T-helper 2 cell treated with Interferon-gamma antibody and Interleukin-4, amounts not matched to agents 5 μg/mL and 100 μg/mL, for 36 hours (primary cell): ENCODE measurements at places on chromosomes 7 and 10.

DNA sequence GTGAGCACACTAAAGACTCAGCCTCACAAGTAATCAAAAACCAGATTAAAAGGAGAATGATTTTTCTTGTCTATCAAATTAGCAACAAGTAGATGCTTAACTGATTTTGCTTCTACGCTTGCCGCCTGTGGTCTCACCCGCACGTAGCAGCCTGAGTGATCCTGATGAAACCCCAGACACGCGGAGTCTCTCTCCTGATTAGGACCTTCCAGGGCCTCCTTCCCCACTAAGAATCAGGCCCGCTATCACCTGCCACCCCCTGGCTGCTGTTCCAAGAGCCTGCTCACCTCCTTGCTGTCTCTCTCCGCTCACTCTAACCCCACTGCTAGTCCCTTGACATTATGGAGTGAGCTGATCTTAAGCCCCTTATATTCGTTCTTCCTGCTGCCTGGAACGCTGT lies 325.9 kb upstream of the NRP1 start:
- no peaks in the 10 kb centered on the region for H3K36me3 ChIP-seq
- H3K27me3 ChIP-seq, result no peaks in the 10 kb centered on the region
- DNase-seq, result no peak
- no peak overlapping the region for H3K27ac ChIP-seq
- H3K4me3 ChIP-seq, result no peak overlapping the region
- no peaks in the 10 kb centered on the region for H3K4me1 ChIP-seq

GRCh38 chr7:69166979-69167516 lies 431.2 kb upstream of the AUTS2 start:
- no peak for DNase-seq
- no peaks in the 10 kb centered on the region for H3K4me1 ChIP-seq
- no peak overlapping the region for H3K4me3 ChIP-seq
- no peaks in the 10 kb centered on the region for H3K27me3 ChIP-seq

- H3K27ac ChIP-seq, result no peak overlapping the region
- no peak overlapping the region for H3K4me3 ChIP-seq
Observed at GRCh38 chr7:120802751-120803150, 55.2 kb downstream of the TSPAN12 start.

GRCh38 chr10:30747633-30748032 lies 118.1 kb upstream of the LYZL2 start:
- peak; percentile 64 for DNase-seq
- no peaks in the 10 kb centered on the region for H3K27me3 ChIP-seq
- H3K4me3 ChIP-seq, result no peak overlapping the region
- H3K27ac ChIP-seq, result peak overlapping the region; percentile 32
- H3K36me3 ChIP-seq, result no peaks in the 10 kb centered on the region

DNA sequence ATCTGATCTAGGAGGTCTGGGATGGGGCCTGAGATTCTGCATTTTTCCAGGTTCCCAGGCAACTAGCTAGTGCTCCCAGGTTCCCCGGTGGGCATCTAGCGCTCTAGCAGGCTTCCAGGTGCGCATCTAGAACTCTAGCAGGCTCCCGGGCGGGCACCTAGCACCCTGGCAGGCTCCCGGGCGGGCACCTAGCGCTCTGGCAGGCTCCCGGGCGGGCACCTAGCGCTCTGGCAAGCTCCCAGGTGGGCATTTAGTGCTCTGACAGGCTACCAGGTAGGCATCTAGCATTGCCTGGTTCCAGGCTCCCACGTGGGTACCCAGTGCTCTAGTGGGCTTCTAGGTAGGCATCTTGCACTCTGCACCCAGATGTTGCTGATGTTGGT lies 414.7 kb downstream of the PLXNA4 start:
- H3K4me3 ChIP-seq, result no peak overlapping the region
- no peaks in the 10 kb centered on the region for H3K36me3 ChIP-seq
- no peak for DNase-seq
- no peaks in the 10 kb centered on the region for H3K27me3 ChIP-seq
- H3K27ac ChIP-seq, result no peak overlapping the region
- no peaks in the 10 kb centered on the region for H3K4me1 ChIP-seq

- no peak for DNase-seq
- no peaks in the 10 kb centered on the region for H3K27me3 ChIP-seq
- H3K27ac ChIP-seq, result no peak overlapping the region
- no peaks in the 10 kb centered on the region for H3K36me3 ChIP-seq
Observed at GRCh38 chr10:75743291-75743778, 311.9 kb downstream of the LRMDA start.

GRCh38 chr10:119940487-119940886 lies 48.0 kb downstream of the SEC23IP start:
- DNase-seq, result no peak
- no peak overlapping the region for H3K27ac ChIP-seq
- no peak overlapping the region for H3K4me3 ChIP-seq
- peaks cover 3% of the 10 kb centered on the region for H3K4me1 ChIP-seq
- peaks cover 29% of the 10 kb centered on the region for H3K36me3 ChIP-seq

GRCh38 chr7:44329081-44329480 lies 3.7 kb upstream of the CAMK2B start:
- no peak overlapping the region for H3K27ac ChIP-seq
- DNase-seq, result no peak
- peaks cover 36% of the 10 kb centered on the region for H3K27me3 ChIP-seq

DNA sequence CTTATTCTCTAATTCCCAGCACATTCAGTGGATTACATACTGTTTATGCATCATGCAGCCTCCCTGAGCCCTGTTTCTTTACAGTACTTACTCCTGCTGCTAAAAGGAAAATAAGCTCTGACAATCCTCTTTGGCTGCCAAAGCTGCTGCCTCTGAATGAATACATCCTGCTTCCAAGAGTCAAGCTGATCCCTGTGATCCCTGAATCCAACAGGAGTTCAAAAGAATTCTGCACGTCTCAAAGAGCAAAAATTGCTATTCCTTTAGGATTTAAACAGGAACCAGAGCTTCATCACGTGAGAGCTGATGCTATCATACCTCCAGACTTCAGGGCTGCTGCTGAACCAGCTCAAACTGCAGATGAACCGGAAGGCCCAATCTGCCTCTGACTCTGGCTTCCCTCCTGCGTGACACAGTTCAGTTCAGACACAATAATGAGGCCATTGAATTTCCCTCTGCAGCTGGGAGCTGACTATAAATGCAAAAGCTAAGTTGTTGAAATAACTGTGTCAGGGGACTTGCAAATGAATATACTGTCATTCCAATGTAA lies 851.0 kb upstream of the PHF14 start:
- H3K4me3 ChIP-seq, result no peak overlapping the region
- no peaks in the 10 kb centered on the region for H3K4me1 ChIP-seq
- no peak for DNase-seq
- no peaks in the 10 kb centered on the region for H3K27me3 ChIP-seq

DNA sequence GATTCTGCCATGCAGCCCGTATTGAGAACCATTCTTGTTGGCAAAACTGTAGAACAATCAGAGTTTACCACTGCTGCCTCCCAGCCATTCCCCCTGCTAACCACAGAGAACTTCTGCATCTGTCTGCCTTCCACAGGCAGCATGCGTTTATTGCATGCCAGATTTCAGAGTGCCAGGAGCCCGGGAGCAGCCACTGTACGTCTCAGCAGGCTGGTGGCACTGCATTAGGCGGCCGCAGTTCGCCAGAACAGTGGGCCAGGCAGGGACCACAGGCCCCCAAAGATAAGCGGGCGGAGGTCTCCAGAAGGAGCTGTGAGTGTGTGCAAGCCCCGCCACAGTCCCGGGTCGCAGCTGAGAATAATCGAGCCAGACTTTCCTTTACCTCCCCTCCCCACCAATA lies 31.8 kb downstream of the ZNF467 start:
- peaks cover 12% of the 10 kb centered on the region for H3K4me1 ChIP-seq
- H3K27ac ChIP-seq, result no peak overlapping the region
- peaks cover 57% of the 10 kb centered on the region for H3K27me3 ChIP-seq
- no peak for DNase-seq
- H3K4me3 ChIP-seq, result peak overlapping the region; percentile 82

DNA sequence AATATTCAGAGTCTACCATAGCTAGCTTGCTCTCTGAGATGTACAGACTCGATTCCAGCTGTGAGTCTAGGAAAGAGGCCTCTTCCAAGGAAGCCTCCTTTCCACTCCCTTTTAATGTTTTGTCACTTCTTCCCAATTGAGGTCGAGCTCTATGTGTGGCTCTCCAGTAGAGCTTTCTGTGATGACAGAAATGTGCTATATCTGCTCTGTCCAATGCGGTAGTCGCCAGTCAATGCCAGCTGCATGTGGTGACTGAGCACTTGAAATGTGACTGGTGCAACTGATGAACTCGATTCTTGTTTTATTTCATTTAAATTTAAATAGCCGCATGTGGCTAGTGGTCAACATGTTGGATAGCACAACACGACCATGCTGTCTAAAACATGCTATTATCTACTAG lies 387.0 kb upstream of the NRP1 start:
- no peak overlapping the region for H3K4me3 ChIP-seq
- H3K36me3 ChIP-seq, result no peaks in the 10 kb centered on the region
- no peaks in the 10 kb centered on the region for H3K4me1 ChIP-seq

- H3K4me1 ChIP-seq, result peaks cover 13% of the 10 kb centered on the region
- H3K36me3 ChIP-seq, result no peaks in the 10 kb centered on the region
- H3K27me3 ChIP-seq, result peaks cover 3% of the 10 kb centered on the region
- DNase-seq, result no peak
- H3K4me3 ChIP-seq, result no peak overlapping the region
Observed at GRCh38 chr10:79027147-79028055, 41.4 kb upstream of the ZMIZ1 start.

- DNase-seq, result no peak
- H3K4me3 ChIP-seq, result no peak overlapping the region
- H3K27ac ChIP-seq, result no peak overlapping the region
- peaks cover 2% of the 10 kb centered on the region for H3K36me3 ChIP-seq
Observed at GRCh38 chr10:30052062-30052461, 7.3 kb downstream of the JCAD start.

- no peaks in the 10 kb centered on the region for H3K4me1 ChIP-seq
- H3K4me3 ChIP-seq, result no peak overlapping the region
- H3K27me3 ChIP-seq, result no peaks in the 10 kb centered on the region
- no peaks in the 10 kb centered on the region for H3K36me3 ChIP-seq
Observed at GRCh38 chr10:56135828-56136227, 225.2 kb downstream of the ZWINT start.

DNA sequence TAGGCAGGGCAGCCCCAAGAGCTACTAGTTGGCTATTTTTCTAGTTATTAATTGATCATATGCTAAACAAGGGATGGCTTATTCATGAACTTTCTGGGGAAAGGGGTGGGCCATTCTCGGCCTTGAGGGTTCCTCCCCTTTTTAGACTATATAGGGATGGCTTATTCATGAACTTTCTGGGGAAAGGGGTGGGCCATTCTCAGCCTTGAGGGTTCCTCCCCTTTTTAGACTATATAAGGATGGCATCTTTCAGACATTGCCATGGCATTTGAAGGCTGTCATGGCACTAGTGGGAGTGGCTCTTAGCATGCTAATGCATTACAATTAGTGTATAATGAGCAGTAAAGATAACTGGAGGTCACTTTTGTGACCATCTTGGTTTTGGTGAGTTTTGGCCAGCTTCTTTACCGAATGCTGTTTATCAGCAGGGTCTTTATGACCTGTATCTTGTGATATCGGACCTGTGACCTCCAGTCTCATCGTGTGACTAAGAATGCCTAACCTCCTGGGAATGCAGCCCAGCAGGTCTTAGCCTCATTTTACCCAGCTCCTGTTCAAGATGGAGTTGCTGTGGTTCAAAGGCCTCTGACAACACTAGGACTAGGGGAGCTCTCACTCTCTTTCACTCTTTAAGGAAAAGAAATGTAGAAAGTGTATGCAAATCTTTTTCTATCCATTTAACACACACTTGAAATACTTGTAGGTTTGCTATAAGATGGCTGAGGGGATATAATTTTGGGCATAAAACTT lies 7.8 kb downstream of the FHIP2A start:
- peaks cover 49% of the 10 kb centered on the region for H3K36me3 ChIP-seq
- DNase-seq, result no peak
- H3K4me3 ChIP-seq, result no peak overlapping the region
- peaks cover 36% of the 10 kb centered on the region for H3K4me1 ChIP-seq
- H3K27ac ChIP-seq, result no peak overlapping the region

DNA sequence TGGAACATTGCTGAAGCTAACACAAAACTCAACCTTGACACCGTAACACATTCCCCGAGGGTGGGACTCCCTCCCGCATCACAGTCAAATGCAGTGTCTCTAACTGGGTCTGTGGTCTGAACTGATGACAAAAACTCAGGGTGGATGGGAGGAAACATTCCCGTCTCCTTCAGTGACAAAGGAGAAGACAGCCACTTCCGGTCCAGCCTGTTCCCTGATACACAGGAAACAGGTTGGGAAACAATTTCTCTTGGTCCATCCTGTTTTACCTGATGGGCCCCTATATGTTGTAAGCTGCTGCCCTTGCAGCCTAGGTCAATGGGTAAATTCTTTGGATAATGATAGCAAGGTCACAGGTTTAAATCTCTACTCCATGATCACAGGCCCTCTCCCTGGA lies 20.4 kb downstream of the SLC13A4 start:
- DNase-seq, result no peak
- H3K4me1 ChIP-seq, result no peaks in the 10 kb centered on the region
- H3K27me3 ChIP-seq, result no peaks in the 10 kb centered on the region
- H3K4me3 ChIP-seq, result no peak overlapping the region
- H3K36me3 ChIP-seq, result no peaks in the 10 kb centered on the region

DNA sequence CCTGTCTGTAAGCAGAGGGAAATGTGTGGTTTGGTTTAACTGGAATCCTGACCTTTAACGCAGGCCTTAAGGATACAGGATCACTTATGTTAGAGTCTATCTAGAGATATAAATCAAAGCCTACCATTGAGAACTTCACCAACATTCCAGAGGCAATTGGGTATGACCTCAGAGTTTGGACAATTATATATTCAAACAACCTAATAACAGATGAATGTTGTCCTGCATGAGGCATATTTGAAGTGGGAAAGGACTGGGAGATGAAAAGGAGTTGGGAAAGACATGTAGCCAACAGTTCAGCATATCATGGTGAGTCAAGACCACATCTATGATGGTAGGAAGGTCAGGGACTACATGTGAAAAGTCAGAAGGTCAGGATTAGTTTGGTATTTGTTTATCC lies 274.2 kb downstream of the DOCK4 start:
- DNase-seq, result no peak
- no peak overlapping the region for H3K27ac ChIP-seq
- H3K4me1 ChIP-seq, result no peaks in the 10 kb centered on the region

GRCh38 chr7:27723085-27723484 lies 16.9 kb upstream of the TAX1BP1 start:
- H3K27me3 ChIP-seq, result peaks cover 5% of the 10 kb centered on the region
- no peak overlapping the region for H3K27ac ChIP-seq
- DNase-seq, result no peak
- H3K4me1 ChIP-seq, result peaks cover 5% of the 10 kb centered on the region

DNA sequence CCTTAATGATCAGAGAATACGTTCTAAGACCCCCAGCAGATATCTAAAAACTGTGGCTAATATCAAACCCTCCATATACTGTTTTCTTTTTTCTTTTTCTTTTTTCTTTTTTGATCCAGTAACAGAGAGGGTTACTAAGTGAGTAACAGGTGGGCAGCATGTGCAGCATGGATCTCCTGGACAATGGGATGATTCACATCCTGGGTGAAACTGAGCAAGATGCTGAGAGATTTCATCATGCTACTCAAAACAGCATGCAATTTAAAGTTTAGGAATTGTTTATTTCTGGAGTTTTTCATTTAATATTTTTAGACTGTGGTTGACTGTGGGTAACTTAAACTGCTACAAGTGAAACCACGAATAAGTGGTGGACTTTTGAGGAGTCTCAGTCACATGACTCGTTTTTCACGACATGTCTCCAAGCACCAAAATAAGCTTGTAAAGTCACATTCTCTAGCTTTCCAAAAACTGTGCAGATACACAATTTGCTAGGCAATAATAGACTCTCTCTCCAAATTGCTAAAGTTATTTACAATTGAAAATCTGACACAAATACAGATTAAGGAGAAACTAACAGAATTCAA lies 716.2 kb downstream of the NXPH1 start:
- H3K27ac ChIP-seq, result no peak overlapping the region
- H3K4me3 ChIP-seq, result no peak overlapping the region
- H3K36me3 ChIP-seq, result no peaks in the 10 kb centered on the region

- H3K4me1 ChIP-seq, result no peaks in the 10 kb centered on the region
- no peak overlapping the region for H3K4me3 ChIP-seq
- H3K36me3 ChIP-seq, result no peaks in the 10 kb centered on the region
Observed at GRCh38 chr7:25408012-25408687, 179.9 kb upstream of the NPVF start.
